ENCODE measurements at places on chromosomes 7 and 10.

DNA sequence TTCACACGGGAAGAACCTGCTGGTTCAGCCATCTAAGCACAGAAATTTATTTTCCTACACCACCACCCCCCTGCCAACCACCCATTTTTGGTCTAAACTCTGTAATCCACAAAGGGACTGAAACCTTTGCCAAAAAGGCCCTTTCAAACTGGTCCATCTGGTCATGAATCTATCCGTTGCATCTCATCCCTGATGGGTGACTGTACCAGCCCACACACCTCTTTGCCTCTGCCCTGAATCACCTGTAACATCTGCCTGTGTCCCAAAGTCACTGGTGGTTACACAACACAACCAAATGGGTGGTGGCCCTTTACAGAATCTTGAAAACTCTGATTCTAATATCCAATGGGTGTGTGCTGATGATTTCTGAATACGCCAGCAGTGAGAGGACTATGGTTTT, 503.4 kb downstream of the PARD3 start:
- DNase-seq: no peak

GRCh38 chr7:34756025-34756437, 98.0 kb downstream of the NPSR1 start:
- DNase-seq: peak; percentile 54

DNA sequence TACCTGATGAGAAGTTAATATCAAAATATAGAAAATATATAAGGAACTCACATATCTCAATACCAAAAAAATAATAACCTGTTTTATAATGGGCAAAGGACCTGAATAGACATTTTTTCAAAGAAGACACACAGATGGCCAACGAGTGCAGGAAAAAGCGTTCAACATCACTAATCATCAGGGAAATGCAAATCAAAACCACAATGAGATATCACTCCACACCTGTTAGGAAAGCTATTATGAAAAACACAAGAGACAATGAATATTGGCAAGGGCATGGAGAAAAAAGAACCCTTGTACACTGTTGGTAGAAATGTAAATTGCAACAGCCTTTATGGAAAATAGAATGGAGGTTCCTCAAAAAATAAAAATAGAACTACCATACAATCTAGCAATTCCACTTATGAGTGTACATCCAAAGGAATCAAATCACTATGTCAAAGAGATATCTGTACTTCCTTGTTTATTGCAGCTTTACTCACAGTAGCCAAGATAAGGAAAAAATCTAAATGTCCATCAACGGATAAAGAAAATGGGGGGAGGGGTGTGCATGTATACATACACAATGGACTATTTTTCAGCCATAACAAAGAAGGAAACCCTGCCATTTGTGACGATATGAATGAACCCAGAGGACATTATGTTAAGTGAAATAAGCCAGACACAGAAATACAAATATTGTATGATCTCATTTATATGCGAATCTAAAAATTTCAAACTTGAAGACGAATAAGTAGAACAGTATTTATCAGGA, 3.6 kb upstream of the ALOX5 start:
- no peak for DNase-seq

DNA sequence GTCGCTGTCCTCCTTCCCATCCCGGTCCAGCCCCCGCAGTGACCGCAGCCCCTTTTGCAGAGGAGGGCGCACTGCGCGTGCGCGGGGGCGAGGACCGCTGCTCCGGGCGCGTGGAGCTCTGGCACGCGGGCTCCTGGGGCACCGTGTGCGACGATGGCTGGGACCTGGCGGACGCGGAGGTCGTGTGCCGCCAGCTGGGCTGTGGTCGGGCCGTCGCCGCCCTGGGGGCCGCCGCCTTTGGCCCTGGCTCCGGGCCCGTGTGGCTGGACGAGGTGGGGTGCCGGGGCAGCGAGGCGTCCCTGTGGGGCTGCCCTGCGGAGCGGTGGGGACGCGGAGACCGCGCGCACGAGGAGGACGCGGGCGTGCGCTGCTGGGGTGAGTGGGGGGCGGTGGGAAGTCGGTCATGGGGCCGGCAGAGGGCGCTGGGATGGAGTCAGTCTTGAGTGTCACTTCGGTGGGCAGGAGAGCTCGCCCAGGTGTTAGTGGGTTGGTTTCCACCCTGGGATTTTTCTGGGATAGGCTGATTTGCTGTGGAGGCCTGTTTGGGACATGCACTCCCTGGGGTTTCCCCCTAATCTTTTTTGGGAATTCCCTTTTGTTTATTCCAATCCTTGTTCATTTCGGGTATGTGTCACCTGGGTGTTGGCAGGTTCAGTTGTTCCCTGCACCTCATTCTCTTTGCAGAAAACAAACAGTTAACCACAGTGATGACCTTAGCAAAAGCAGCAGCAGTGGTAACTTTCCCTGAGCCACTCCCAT, 11.6 kb downstream of the SCART1 start:
- DNase-seq: no peak

GRCh38 chr7:831596-832166, 595 bp upstream of the SUN1 start:
- DNase-seq: no peak
